T1000 (cell line): ENCODE measurements at places on chromosomes 7 and 10.
A peak's percentile ranks its signal among the peaks of the same experiment; 100 is the strongest.

GRCh38 chr10:31709028-31709427, 219.6 kb downstream of the ARHGAP12 start:
- no peak for DNase-seq

GRCh38 chr10:14688606-14689005, 86.1 kb downstream of the FAM107B start:
- no peak for DNase-seq

DNA sequence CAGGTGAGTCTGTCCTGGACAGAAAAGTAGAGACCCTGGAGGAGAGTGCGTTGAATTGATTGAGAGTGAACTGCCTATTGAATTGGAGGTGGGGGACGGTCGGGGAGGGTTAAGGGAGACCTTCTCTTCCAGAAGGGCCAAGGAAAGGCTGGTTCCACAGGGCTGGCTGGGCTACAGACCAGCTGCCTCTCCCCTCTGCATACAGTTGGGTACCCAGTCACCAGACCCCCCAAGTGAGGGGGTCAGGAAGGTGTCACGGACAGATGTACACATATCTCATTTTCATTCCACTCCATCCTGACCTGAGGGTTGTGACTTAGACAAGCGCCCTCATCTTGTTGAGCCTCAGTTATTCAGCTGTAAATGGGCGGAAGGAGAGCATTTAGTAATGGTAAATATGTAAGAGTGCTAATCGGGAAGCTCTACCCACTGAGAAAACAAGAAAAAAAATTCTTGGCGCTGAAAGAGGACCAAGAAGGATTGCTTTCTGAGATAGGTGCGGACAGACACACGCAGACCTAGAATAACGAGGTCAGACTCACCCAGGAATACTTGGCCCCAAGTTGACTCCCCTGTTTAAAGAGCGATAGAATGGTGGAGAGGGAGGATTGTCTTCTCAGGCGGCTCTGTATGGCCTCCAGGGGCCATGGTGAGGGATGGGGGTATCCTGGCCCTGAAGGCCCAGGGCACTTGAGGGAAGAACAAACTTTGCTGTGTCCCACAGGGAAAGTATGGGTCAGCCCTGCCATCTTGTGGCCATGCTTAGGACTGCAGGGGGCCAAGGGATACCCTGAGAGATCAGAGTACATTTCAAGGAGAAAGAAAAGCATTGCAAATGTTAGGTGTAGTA, 7.2 kb upstream of the MBL2 start:
- peak; percentile 73 for DNase-seq

DNA sequence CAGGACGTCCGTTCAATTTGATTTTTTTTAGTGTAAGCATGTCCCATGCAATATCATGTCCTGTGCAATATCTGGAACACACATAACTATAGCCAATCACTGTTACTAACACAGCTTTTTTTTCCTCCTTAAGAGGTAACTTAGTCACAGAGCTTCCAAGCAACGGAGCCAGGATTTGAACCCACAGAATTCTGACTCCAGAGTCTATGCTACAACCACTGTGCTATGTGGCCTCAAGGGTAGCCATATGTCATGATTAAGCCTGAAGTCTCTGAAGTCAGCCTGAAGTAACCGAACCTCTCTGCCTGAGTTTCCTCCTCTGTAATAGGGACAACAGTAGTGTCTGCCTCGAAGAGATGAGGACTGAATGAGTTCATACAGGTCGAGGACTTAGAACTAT, 42.2 kb upstream of the TCF7L2 start:
- no peak for DNase-seq

- no peak for DNase-seq
Measured at GRCh38 chr7:82397879-82398524, 45.6 kb downstream of the CACNA2D1 start.

DNA sequence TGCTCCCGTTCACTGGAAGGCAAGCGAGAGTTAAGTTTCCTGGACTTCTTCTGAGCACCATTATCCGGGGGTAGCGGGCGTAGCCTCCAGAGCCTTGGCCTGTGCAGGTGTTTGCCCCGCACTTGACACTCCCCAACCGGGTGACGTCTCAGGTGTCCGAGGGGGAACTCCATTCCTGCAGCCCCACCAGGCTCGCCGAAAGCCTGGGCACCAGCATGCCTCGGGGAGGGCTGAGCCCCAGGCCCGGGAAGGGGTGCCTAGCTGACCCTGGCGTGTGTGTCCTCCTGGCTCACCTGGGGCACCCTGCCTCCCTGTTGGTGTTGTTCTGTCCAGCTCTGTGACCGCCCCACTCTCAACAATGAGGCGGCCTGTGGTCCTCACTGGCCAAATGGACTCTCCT, 109.4 kb upstream of the GPR26 start:
- DNase-seq: no peak

DNA sequence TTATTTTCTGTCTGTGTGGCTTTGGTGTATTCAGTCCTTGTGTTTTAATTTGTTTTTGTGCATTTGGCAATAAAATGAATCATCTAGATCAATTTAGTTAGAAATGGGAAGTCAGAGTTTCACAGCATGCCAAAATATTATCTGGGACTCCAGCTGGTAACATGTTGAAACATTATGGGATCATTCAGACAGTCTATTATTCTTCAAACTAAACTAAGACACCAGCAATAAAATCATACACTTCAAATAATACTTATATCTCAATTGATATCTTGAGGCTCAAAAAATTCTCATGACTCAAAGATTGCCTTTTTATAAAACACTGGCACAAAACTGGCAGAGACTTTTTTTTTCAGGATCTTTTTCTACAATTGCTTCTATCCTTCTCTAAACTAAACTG, 5.8 kb upstream of the RP9 start:
- DNase-seq: no peak

- DNase-seq: no peak
Measured at GRCh38 chr10:31157123-31158010, 125.7 kb upstream of the ZNF438 start.

DNA sequence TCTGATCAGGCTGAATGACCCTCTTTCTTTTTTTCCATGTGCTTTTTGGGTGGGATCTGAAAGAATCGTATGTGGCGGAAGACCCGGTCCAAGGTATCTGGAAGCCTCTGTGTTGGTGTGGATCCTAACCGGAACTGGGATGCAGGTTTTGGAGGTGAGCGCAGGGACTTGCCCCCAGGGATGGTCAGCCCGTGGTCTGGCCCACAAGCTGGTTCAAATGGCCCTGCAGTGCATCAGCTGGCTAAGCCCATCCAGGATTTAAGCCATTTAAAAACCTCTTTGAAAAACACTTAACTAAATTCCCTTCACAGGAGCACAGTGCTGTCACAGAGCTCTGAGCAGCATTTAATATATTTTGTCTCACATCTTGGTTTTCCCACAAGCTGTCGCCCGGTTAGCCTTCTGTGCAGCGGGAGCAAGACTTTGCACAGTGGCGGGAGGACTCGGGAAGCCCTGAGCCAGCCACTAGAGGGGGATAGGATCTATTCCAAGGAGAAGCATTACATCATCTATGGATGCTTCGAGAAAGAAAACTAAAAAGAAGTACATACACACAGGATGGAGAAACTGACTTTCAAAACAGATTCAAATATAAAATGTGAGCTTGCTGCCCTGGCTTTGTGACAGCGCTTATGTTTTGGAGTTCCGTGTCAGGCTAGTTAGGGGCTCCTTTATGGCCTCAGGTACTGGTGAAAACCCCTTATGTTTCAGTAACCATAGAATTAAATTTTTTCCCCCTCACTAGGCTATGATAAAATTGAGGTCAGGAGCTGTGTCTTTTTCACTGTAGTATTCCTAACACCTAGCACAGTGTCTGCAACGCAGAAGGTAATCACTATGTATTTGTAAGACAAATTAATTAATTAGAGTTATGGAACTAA, 11.3 kb downstream of the CPA2 start:
- DNase-seq: no peak

GRCh38 chr10:70277396-70278030, 6.3 kb downstream of the NPFFR1 start:
- no peak for DNase-seq

DNA sequence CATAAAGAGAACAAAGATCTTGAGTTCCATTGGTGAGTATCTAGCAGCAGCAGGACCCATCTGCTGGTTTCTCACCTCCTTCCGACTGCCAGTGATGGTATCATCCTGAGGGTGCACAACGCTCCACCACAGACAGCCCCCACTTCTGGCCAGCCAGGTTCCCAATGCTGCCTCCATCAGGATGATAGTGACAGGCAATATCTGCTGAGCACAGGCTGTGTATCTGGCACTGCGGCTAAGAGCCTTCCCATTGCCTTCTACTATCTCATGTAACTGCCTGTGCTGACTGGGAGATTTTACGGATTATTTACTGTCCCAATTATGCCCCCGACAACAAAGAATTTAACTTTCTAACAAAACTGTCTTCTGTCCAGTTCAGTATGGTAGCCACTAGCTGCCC, 352.4 kb upstream of the AOAH start:
- DNase-seq: no peak

- peak; percentile 4 for DNase-seq
Measured at GRCh38 chr10:29688230-29688661, 53.5 kb upstream of the SVIL start.
